ENCODE measurements at places on chromosomes 3 and 15.

DNA sequence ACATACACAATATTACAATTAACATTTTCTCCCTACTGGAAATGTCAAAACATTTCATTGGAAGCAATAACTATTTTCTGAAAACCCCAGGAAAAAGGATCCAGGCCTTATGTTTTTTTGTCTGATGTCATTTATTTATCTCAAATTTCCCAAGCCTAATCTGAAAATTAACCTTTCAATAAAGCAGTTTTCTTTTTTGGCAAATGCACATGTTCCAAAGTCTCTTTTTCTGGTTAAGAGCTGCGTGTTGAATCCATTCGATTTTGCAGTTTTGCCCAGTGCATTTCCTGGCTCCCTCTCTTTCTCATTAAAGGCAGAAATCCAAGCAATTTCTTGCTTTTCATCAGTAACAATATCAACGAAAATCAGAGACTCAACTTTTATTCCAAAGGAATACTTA is 222.3 kb downstream of the NR1D2 start:
- no peaks in the 10 kb centered on the region for H3K27me3 ChIP-seq
- no peak overlapping the region for H3K27ac ChIP-seq
- no peak overlapping the region for H3K4me3 ChIP-seq
- DNase-seq: no peak
- H3K4me1 ChIP-seq: no peaks in the 10 kb centered on the region

- DNase-seq: no peak
- H3K27me3 ChIP-seq: no peaks in the 10 kb centered on the region
- no peak overlapping the region for H3K4me3 ChIP-seq
- peaks cover 18% of the 10 kb centered on the region for H3K4me1 ChIP-seq
- peak overlapping the region; percentile 67 for H3K27ac ChIP-seq
- no peaks in the 10 kb centered on the region for H3K36me3 ChIP-seq
These were observed 506.1 kb upstream of the PROK2 start for GRCh38 chr3:72290859-72291638.

- H3K27ac ChIP-seq: no peak overlapping the region
- peaks cover 77% of the 10 kb centered on the region for H3K27me3 ChIP-seq
- H3K36me3 ChIP-seq: no peaks in the 10 kb centered on the region
- peaks cover 22% of the 10 kb centered on the region for H3K4me1 ChIP-seq
These were observed 452 bp upstream of the SV2B start for GRCh38 chr15:91099616-91099994.

DNA sequence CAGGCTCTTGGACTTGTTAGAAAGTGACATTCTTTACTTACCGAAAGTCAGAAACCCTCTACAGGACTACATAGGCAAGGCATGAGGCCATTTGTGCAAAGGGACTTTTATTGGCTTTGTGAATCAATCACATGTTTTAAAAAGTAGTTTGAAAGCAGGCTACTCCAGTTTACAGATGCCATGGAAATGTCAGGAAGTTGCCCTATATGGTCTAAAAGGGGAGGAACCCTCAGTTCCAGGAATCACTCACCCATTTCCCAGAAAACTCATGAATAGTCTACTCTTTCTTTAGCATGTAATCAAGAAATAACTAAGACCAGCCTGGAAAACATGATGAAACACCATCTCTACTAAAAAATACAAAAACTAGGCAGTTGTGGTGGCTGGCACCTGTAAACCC is 51.0 kb upstream of the MKRN3 start:
- no peak overlapping the region for H3K27ac ChIP-seq
- no peaks in the 10 kb centered on the region for H3K27me3 ChIP-seq
- no peak for DNase-seq
- peaks cover 5% of the 10 kb centered on the region for H3K36me3 ChIP-seq

- no peak for DNase-seq
- H3K27ac ChIP-seq: no peak overlapping the region
- H3K4me1 ChIP-seq: peaks cover 8% of the 10 kb centered on the region
- H3K36me3 ChIP-seq: no peaks in the 10 kb centered on the region
These were observed 37.5 kb upstream of the CBLB start for GRCh38 chr3:105906345-105906744.

- DNase-seq: no peak
- no peaks in the 10 kb centered on the region for H3K4me1 ChIP-seq
- H3K36me3 ChIP-seq: no peaks in the 10 kb centered on the region
- H3K27me3 ChIP-seq: peaks cover 30% of the 10 kb centered on the region
- no peak overlapping the region for H3K4me3 ChIP-seq
These were observed 93.9 kb downstream of the ECT2 start for GRCh38 chr3:172844428-172844827.

- H3K4me3 ChIP-seq: no peak overlapping the region
- peaks cover 9% of the 10 kb centered on the region for H3K4me1 ChIP-seq
- no peak overlapping the region for H3K27ac ChIP-seq
- DNase-seq: no peak
These were observed 251.9 kb downstream of the TJP1 start for GRCh38 chr15:29570121-29570947.

Measured in naive thymus-derived CD8-positive, alpha-beta T cell (primary cell).